Activated CD8-positive, alpha-beta T cell treated with anti-CD3 and anti-CD28 coated beads for 36 hours (primary cell): ENCODE measurements at places on chromosomes 13 and 19. TPM values are rescaled to one million over a fixed set of nuclear protein-coding genes. Genes with fewer than 3 reads are reported as not detected.

- DNase-seq: no peak
Observed at GRCh38 chr13:101989798-101990350, 412.0 kb downstream of the FGF14 start.

- no peak for DNase-seq
Observed at GRCh38 chr19:43752287-43752875, 2.4 kb downstream of the SMG9 start.

CEACAM3 gene
- total RNA-seq: not detected

NPHS1 gene
- total RNA-seq: not detected

SLC17A7 gene
- total RNA-seq: 0.23 TPM
